ENCODE measurements at places on chromosomes 12 and 14.
A peak's percentile ranks its signal among the peaks of the same experiment; 100 is the strongest.

GRCh38 chr12:96344124-96344695 lies 56.0 kb downstream of the CDK17 start:
- no peak for DNase-seq

GRCh38 chr12:128564956-128565355 lies 258.8 kb downstream of the SLC15A4 start:
- no peak for DNase-seq

DNA sequence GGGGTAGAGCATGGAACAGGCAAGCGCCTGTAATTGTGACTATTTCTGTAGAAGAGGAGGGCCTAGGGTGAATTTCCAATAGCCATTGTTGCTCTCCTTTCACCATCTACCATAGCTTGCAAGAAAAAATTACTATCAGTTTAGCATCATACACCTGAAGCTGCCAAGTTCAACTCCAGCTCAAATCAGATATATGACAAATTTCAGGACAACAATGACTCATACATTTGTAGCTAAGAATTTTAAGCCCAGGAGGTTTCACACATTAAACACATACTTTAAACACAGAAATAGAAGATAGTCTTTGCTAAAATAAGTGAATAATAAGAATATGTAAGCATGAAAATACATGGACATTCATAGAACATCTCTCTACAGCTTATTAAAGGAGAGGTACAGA lies 17.6 kb upstream of the G2E3 start:
- DNase-seq, result no peak

GRCh38 chr12:1666685-1667162 lies 24.1 kb upstream of the ADIPOR2 start:
- DNase-seq, result no peak

DNA sequence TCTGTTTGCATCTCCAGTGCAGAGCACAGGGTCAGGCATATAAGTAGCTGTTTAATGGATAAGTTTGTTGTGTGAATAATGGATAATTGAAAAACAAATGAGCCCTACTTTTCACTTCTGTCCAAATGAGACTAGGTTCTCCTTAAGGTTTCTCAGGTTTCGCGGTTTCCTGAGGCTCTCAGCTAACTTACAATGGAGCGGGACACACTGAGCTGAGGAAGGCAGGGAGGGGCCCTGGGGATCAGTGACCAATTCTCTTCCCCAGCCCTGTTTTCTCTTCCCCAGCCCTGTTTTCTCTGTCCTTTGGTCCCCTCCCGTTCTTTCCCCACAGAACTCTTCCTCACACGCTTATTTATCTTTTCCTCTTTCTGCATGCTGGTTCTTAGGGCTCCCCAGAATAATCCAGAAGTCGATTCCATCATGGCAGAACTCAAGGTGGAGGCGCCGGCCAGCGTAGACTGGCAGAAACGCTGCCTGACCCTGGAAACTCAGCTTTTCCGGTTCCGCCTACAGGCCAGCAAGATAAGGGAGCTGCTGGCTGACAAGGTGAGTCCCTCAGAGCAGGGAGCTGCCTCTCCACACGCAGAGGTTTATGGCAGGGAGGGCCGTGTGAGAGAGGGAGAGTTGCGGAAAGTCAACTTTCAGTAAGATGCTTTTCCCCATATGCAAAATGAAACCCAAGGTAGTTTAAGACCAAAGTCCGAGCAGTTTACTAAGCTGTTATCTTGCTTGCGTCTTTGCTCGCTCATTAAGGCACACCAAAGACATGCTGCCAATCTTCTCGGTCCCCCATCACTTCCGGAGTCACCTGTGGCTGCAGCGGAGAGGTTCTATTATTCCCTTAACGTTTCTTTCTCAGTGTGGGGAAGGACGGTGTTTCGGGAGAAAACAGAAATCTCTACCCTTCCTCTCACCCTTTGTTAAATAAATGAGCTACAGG lies 8.6 kb downstream of the PLEKHH1 start:
- DNase-seq, result no peak

GRCh38 chr14:63793376-63793775 lies 59.4 kb upstream of the SYNE2 start:
- DNase-seq, result no peak

GRCh38 chr12:10276774-10277173 lies 30.9 kb upstream of the KLRD1 start:
- DNase-seq, result no peak

GRCh38 chr12:50924439-50925341 lies 27.7 kb upstream of the HIGD1C start:
- peak; percentile 95 for DNase-seq

- peak; percentile 86 for DNase-seq
Observed at GRCh38 chr12:110102255-110102654, 21.9 kb upstream of the IFT81 start.

- peak; percentile 25 for DNase-seq
Observed at GRCh38 chr14:57189070-57189469, 79.6 kb downstream of the EXOC5 start.

- DNase-seq, result no peak
Observed at GRCh38 chr14:51269634-51270033, 29.6 kb downstream of the TMX1 start.

DNA sequence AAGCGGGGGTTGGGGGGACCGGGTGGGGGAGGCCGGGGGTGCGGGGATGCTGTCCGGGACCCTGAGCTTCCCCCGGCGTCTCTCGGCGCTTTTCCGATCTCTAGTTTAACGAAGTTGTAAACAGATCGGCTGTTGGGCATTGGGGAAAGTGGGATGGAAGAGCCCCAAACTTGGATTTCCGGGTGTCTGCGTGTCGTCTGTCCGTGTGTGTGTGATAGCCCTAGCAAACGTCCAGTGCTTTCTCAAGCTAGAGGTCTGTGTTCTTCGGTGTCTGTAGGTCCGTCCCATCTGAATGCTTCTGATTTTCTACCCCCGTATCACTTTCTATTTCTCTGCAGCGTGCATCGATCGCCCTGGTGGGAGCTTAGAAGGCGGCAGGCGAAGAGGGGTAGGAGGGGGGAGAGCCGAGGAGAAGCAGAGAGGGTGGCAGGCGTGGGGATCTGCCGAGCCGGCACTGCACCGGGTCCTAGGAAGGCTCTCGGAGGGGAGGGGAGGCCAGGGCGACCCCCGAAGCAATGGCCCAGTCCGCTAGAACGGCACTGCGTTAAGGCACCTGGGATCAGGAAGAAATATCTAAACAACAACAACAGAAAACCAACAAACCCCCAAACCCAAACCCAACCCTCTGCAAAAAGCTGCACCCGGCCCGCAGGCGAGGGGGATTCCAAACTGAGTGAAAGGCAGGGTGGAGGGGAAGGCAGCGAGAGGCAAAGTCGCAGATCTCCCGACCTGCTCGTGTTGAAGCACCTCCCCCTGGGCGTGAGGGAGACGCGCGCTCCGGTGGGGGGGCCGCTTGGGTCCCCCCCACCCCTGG lies 1.0 kb downstream of the KCNA1 start:
- DNase-seq, result no peak

GRCh38 chr12:90896821-90897220 lies 58.2 kb downstream of the CCER1 start:
- no peak for DNase-seq

- no peak for DNase-seq
Observed at GRCh38 chr14:30521899-30522736, 36.8 kb upstream of the G2E3 start.

- no peak for DNase-seq
Observed at GRCh38 chr12:124763594-124763979, 100.1 kb downstream of the SCARB1 start.

DNA sequence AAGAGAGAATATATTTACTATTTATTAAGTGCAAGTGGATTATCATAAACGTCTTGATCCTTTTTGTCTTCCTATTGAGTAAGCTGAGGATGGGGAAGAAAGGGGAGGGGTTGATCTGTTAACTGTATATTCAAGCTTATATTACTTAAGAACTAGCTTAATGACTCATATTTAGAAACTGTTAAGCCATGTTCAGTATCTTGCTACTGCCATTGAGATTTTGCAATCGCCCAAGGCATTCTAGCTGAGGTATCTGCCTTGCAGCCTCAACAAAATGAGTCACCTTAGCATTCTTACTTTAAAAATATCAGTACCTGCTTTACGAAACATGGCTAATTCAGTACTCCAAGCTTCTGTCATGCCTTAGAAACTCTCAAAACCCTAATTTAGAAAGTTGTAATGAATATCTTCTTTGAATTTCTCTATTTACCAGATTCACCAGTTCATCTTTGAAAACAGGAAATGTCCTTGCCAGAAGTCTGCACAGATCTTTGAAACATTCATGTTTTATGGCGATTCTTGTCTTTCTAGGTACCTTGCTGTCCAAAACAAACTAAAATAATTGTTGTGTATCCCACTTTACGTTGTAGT lies 76.1 kb downstream of the ALG10B start:
- DNase-seq, result no peak

DNA sequence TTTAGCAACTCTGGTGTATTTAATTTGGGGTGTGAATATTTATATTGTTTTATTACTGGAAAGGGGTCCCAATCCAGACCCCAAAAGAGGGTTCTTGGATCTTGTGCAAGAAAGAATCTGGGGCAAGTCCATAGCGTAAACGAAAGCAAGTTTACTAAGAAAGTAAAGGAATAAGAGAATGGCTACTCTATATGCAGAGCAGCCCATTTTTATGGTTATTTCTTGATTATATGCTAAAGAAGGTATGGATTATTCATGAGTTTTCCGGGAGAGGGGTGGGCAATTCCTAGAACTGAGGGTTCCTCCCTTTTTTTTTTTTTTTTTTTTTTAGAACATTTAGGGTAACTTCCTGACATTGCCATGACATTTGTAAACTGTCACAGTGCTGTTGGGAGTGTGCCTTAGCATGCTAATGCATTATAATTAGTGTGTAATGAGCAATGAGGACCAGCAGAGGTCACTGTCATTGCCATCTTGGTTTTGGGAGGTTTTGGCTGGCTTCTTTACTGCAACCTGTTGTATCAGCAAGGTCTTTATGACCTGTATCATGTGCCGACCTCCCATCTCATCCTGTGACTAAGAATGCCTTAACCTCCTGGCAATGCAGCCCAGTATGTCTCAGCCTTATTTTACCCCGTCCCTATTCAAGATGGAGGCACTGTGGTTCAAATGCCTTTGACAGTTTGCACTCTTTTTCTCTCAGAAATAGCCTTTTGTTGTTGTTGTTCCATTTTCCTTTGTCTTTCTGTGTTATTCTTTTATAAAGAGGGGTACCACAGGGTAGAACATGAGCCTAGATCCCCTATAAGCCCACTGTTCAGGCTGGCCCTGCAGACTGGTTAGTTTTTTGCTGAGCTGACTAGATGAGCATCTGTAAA lies 75.5 kb upstream of the DCD start:
- no peak for DNase-seq

GRCh38 chr12:49537231-49537751 lies 1.5 kb upstream of the KCNH3 start:
- DNase-seq, result no peak

DNA sequence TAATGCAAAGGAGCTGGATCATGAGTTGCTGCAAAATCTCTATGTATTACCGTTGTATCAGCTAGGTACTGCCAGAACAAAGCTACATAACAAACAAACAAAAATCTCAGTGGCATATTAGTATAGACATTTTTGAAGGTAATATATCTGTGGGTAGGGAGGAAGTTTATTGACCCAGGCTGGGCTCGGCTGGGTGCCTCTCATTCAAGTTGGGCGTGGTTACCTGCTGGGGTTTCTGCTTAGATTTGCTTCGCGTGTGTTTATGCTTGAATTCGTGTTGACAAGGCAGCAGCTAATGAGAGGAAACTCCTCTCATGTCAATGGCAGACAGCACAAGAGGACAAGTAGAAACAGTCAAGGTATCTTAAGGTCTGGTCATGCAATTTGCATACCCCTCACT lies 520.7 kb downstream of the SOX5 start:
- no peak for DNase-seq

GRCh38 chr12:42086031-42086430 lies 58.6 kb downstream of the GXYLT1 start:
- no peak for DNase-seq

DNA sequence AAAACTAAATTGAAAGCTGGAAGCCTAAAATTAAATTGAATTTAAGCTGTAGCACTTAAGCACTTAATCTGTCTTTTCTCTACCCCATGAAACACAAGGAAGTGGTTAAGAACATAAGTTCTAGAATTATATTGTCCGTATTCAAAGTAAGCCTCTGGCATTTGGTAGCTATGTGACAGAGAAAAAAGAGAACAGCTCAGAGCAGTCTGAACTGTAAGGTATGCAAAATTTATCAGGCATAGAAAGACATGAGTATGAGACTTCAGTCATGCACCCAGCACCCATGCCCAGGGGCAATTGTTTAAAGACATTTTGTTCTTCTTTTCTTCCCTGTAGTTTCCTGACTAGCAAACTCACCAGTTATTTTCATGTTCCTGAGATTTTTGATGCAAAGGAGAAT lies 116.7 kb downstream of the KCNMB4 start:
- DNase-seq, result no peak

GRCh38 chr12:44847888-44848702 lies 28.0 kb downstream of the NELL2 start:
- no peak for DNase-seq

- no peak for DNase-seq
Observed at GRCh38 chr12:56768424-56768823, 5.3 kb downstream of the HSD17B6 start.

- DNase-seq, result no peak
Observed at GRCh38 chr14:51873221-51873893, 12.9 kb downstream of the GNG2 start.

GRCh38 chr12:59940631-59941342 lies 345.0 kb downstream of the SLC16A7 start:
- no peak for DNase-seq

- no peak for DNase-seq
Observed at GRCh38 chr14:32374155-32374554, 45.1 kb downstream of the AKAP6 start.

DNA sequence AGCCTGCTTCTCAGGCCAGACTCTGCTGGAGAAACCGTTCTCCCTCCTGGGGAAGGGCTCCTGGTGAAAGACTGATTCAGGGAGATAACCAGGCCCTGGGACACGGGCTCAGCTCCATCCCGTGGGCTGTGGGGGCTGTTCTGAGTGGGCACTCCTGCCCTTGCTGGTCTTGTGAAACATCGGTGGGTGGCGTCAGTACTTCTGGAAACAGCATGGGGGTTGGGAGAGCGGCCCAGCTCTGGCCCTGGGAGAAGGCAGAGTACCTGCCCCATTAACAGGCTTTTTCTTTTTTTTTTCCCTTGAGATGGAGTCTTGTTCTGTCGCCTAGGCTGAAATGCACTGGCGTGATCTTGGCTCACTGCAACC lies 786 bp downstream of the SLC25A47 start:
- no peak for DNase-seq

- no peak for DNase-seq
Observed at GRCh38 chr12:111327474-111327873, 41.4 kb downstream of the PHETA1 start.

DNA sequence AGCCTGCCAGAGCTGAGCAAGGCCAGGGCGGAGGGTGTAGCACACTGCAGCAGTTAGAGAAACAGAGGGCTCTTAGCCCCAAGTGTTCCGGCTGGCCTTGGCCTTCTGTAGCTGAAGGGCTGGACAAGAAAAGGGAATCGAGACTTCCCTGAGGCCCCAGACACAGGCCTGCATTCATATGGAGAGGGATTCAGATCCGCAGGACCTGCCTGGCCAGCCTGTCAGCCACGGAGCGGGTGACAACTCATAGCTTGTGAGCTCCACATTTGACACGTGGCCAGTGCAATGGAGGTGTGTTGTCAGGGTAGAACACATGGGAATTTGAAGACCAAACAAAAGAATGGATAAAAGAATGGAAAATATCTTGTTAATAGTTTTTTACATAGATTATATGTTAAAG lies 182.2 kb upstream of the GSC start:
- DNase-seq, result peak; percentile 20

GRCh38 chr14:105147671-105148603 lies 20.6 kb downstream of the JAG2 start:
- DNase-seq, result no peak
